NCI-H1417 (cell line): ENCODE measurements at places on chromosomes 16 and 17.

- DNase-seq: no peak
Observed at GRCh38 chr17:27846042-27846655, 45.8 kb upstream of the NOS2 start.

- DNase-seq: no peak
Observed at GRCh38 chr16:56710181-56710737, 19.7 kb upstream of the NUP93 start.

DNA sequence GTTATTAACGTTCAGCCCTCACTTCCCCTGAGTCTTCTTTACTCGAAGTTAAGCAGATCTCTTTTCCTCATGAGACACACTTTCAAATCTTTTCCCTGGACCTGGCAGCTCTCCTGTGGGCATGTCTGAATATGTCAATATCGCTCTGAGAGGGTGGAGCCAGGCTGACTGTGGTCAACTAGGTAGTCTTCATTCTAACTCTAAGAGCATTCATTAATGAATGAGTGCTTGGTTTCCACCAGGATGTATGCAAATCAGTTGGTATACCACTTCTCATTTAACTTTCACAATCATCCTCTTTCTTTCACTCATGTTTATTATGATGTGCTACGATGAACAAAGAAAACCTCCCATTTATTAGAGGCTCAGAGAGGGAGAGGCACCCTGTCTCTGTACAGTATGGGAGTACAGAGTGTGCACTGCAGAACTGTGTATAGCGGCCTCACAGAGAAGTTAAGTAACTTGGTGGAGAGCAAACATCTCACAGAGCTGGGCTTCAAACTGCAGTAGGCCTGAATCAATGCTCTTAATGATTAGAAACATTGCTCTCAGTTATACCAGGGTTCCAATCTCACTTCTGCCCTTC is 39.9 kb downstream of the OTOA start:
- DNase-seq: no peak

DNA sequence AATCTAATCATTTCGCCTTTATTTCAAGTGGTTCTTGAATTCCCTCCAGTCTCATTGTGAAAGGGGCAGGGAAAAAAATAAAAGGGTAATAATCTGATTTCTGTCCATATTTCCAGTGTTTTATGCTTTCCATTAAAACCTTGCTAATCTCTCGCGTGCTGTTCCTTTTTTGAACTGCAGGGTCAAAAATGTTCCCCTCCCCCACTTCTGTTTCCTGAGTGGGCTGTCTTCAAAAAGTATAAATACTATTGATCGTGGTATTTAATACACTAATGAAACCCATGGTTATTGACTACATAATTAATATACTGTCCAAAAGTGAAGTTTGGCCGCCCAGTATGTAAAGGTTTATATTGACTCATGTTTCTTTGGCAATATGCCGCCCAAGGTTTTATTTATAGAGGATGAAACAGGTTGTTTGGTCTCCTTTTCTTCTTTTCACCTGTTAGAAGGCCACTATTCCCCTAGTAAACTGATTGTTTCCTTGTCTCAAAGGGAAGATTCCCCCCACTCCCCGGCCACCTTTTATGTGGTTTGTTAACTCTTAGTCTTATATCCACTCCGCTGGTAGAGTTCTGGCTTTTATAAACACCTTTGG is 69.7 kb downstream of the RPA1 start:
- no peak for DNase-seq

DNA sequence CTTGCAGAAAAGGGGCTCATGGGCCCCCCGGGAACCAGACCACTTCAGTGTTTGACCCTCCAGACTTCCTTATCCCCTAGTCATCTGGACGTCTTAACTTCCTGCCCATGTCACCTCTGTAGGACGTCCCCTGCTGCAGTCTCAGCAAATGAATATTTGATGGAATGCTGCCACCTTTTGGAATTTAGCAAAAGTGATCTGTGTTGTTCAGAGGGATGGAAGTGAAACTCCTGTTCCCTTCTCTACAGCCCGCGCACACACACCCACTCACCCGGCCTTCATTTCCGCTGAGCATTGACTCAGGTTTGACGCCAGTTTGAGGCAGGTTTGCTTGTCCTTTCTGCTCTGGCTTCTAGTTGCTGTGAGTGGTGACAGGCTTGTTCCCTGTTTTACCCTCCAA is 507.2 kb upstream of the EEF2KMT start:
- no peak for DNase-seq

- DNase-seq: no peak
Observed at GRCh38 chr17:78269955-78270381, 38.5 kb downstream of the TMEM235 start.

- no peak for DNase-seq
Observed at GRCh38 chr17:71899317-71899716, 221.5 kb upstream of the SOX9 start.

DNA sequence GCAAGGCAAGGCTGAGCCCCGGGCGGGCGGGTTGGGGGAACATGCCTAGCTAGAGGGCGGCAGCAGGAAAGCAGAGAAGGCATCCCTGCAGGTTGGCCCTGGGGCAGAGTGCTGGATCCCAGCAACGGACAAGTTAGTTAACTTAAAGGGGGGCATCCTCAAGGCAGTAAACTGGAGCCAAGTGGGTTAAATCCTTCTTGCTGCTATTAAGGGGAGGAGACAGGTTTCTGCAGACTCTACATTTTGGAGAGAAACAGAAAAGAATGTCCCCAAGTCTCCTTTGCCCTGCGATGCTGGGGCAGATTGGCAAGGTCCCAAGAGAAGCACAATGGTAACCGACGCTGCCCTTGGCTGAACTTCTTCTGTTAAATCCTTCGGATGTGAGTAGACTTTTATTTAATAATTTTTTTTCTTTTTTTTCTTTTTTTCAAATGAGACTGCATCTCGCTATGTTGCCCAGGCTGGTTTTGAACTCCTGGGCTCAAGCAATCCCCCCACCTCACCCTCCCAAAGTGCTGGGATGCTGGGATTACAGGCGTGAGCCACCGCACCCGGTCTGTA is 14.0 kb downstream of the ATP5PD start:
- DNase-seq: no peak

- DNase-seq: no peak
Observed at GRCh38 chr16:7314163-7314562, 18.5 kb upstream of the RBFOX1 start.

DNA sequence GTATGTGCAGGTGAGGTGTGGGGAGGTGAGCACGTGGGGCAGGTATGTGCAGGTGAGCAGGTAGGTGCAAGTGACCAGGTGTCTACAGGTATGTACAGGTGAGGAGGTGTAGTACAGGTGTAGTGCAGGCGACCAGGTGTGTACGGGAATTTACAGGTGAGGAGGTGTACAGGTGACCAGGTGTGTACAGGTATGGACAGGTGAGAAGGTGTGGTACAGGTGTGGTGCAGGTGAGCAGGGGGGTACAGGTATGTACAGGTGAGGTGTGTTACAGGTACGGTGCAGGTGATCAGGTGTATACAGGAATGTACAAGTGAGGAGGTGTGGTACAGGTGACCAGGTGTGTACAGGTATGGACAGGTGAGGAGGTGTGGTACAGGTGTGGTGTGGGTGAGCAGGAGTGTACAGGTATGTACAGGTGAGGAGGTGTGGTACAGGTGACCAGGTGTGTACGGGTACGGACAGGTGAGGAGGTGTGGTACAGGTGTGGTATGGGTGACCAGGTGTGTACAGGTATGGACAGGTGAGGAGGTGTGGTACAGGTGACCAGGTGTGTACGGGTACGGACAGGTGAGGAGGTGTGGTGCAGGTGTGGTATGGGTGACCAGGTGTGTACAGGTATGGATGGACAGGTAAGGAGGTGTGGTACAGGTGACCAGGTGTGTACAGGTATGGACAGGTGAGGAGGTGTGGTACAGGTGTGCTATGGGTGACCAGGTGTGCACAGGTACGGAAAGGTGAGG is 12.8 kb upstream of the DBNDD1 start:
- DNase-seq: no peak

GRCh38 chr16:86925067-86925791 is 346.9 kb downstream of the FOXL1 start:
- DNase-seq: no peak

- no peak for DNase-seq
Observed at GRCh38 chr17:1031711-1032110, 34.8 kb downstream of the TIMM22 start.

- no peak for DNase-seq
Observed at GRCh38 chr17:28684963-28685362, 23.0 kb downstream of the SUPT6H start.

DNA sequence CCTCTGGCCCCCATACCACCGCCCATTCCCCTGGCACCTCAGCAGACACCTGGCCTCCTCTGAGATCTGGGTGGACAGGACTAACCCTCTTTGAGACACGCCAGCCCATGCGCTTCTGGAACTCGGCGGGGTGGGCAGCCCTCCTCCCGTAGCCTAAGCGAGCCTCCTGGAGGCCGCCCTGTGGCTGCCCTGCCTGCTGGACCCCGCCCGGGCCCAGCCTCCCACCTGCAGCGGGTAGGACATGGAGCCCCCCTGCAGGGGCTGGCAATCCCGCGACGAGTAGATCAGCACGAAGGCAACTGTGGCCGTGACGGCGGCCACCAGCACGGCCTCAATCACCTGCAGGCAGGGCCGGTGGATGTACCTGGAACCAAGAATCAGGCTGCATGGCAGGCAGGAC is 8.2 kb upstream of the CCDC154 start:
- DNase-seq: no peak

DNA sequence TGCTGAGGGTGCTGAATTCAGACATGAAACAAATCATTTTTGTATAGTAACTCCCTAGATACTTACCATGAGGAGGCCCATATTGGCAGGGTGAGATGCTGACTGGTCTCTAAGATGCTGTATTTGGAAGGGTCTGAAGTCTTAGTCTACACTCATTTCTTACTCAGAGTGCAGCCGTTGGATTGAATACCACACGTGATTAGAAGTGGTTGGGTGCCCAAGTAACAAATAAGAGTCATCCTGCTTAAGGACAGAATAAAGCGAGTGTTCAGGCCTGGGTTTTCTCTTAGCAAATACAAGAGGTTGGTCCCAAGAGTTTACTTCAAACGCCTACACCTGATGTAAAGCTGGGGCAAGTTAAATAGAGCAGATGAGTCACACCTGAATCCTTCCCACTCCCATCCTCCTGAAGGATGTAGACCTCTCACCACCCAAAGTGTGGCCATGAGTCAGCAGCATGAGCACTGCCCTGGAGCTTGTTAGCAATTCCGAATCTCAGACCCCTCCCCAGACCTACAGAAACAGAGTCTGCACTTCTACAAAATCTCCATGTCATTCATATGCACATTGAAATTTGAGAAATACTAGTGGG is 284.6 kb upstream of the CDH5 start:
- no peak for DNase-seq

DNA sequence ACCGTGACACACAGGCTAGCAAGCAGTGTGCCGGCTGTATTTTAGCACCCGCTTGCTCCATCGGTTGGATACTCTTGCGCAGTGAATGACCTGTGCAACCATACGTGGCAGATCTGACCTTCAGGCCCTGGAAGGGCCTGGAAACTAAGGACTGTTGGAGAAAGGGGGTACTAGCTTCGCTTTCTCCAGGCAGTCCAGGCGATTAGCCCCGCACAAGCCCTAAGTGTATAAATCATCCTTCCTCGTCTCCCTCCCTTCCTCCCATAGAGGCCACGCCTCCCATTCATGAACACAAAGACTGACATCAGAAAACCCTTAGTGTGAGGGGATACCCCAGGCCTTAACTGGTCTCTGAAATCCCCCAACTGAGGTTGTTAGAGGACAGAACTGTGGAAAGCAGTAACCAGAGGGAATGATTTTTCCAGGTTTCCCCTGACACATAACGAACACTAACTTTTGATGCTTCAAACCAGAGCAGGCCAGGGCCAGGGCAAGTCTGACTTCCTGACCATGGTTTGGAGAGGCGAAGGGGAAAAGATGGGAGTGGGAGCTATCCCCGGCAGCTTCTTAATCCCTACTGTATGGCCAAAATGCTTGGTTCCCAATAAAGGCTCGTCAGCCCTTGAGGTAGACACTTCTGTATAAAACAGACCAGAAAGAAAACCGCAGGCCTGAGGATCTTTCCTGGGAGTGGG is 1.4 kb upstream of the DYNLL2 start:
- no peak for DNase-seq

- DNase-seq: no peak
Observed at GRCh38 chr16:80948886-80949493, 57.7 kb downstream of the CMC2 start.

DNA sequence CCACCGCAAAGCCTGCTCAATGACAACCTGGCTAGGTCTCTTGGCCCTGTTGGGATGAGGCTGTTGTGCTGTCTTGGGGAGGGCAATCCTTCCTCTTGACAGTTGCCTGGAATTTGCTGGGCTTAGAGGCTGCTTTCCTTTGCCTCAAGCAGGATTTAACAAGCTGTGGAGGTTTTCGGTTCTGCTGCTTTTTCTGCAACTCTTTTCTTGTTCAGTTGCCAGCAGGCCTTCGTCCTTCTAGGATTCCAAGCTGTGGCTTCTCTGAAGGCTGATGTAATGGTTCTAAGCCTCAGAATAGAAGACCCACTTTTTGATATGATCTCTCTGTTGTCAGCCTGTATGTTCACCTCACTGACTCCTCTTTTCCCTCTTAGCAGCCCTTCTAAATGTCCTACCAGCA is 149.5 kb upstream of the HS3ST4 start:
- DNase-seq: no peak

DNA sequence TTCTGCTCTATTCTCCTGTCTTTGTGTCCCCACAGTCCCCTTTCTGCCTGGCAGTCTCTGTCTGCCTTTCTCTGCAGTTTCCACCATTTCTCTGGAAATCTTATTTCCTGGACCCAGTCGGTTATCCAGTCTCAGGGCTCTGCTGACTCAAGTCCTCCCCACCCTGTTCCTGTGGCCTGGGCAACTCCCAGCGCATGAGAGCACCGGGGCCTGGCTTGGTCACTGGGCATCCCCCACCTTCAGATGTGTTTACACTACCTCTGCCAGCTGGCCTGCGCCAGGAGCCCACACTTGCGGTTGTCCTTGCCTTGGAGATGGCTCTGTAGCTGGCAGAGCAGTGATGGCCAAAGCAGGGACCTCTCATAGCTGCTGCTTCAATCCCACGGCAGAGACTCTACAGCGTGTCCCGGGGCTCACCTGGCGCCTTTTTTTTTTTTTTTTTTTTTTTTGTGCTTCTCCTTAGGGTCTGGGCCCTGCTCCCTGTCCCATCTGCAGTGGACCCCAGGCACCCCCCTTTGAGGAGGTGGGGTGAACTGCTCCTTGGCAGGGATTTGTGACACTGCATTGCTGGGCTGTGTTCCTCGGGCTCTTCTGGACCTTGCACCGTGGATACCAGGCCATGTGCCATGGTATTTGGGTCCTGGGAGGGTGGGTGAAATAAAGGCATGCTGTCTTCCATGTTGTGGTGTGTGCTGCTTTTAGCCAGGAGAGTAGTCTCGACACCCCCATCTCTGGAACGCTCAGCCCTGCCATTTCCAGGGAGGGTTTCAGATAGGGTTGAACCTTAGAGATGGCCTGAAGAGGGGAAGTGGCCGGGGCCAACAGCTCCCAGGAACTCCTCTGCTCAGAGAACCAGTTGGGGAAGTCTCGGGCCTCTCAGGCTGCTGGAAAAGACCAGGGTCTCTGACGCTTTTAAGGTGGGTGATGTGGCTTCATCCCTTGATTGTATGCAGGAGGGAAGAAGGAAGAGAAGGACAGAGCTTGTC is 17.5 kb downstream of the GUCY2D start:
- no peak for DNase-seq

DNA sequence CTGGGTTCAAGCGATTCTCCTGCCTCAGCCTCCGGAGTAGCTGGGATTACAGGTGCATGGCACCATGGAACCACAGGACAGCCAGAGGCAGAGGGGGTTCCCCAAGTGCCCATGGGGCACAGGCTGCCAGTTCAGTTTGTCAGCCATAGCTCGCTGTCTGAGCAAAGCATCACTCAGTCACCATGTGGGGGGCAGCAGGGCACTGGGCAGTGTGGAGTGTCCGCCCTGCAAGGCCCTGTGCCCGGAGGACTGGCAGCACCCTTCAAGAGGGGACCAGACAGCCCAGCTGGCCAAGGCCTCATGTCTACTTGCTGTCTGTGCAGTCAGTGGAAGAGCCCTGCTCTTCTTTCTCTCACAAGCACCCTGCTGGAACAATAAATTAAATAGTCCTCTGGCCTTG is 6.4 kb downstream of the ALYREF start:
- DNase-seq: no peak
